ENCODE measurements at places on chromosomes 4 and X.

- peak; percentile 56 for DNase-seq
Observed at GRCh38 chr4:1985780-1986577, 22.8 kb downstream of the NELFA start.

GRCh38 chrX:71111141-71111843 lies at the start of gene IL2RG:
IL2RG (minus strand) TSS chrX:71111577; CDS start chrX:71111539, 38 bp downstream.
- no peak for DNase-seq

- DNase-seq, result no peak
Observed at GRCh38 chr4:3208826-3209225, 40.1 kb upstream of the MSANTD1 start.

DNA sequence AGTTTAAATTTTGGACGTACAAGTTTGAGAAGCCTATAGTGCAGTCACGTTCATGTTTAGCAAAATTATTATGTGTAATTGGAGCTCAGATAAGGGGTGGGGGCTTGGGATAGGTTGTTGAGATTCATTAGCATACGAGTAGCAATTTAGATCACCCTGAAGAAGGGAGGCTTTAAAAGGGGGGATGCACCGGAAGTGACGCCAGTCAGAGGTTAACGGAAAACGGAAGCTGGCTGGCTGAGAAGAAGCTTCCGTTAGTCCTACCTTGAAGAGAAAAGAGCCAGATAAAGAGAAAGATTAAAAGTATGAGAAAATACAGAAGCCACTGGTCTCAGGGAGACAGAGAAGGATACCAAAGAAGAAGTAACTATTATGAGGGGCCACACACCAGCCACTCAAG lies 1.1 kb upstream of the NXT2 start:
- no peak for DNase-seq

- no peak for DNase-seq
Observed at GRCh38 chrX:67674741-67675140, 130.9 kb downstream of the AR start.

GRCh38 chr4:1041936-1042330 lies 30.5 kb downstream of the FGFRL1 start:
- DNase-seq, result no peak

- DNase-seq, result no peak
Observed at GRCh38 chrX:16577483-16578029, 72.4 kb upstream of the S100G start.

DNA sequence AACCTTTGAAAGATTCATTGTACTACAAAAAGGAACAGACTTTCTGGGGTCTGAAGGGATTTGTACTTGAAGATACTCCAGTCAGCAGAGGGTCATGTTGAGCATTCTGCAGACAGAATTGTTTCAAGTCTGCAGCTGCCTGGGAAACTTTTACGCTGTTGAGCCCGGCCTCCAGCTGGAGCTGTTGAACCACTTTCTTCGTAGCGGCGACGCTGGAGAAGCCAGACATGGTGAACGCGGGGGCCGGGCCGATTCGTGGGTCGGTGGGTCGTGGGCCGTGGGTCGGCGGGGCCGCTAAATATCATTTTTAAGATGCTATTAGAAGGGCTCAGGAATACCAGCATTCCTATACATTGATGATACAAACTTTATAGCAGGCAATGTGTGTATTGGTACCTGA lies 12.0 kb upstream of the RTL9 start:
- DNase-seq, result peak; percentile 42

GRCh38 chr4:6772223-6772928 lies 10.2 kb upstream of the KIAA0232 start:
- DNase-seq, result no peak

- DNase-seq, result peak; percentile 83
Observed at GRCh38 chr4:68373513-68373912, 23.6 kb upstream of the YTHDC1 start.

GRCh38 chr4:183993676-183994075 lies 88.6 kb downstream of the STOX2 start:
- no peak for DNase-seq

GRCh38 chrX:118694638-118695037 lies 32.8 kb upstream of the IL13RA1 start:
- no peak for DNase-seq

- DNase-seq, result no peak
Observed at GRCh38 chrX:13317366-13317765, 2.5 kb downstream of the ATXN3L start.

DNA sequence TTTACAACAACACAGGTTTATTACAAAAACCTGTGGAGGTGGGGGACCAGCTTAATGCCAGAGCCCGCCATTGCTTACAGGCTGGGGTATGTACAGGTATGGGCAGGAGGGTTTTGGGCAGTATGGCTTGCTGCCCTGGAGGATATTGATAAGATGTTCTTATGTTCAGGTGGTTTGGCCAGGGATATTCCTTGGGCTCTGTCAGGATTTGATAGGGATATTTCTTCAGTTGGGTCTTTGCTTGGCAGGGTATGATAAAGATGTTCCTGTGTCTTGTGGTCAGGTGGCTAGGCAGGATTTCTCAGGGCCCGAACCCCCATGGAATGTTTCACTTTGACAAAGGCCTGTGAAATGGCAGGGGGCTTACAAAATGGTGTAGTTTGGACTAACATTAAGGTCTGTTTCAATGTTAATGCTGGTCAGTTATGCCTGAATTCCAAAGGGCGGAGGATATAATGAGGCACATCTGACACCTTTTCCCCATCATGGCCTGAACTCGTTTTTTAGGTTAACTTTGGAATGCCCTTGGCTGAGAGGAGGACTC lies 3.1 kb downstream of the MGST2 start:
- DNase-seq, result no peak

- no peak for DNase-seq
Observed at GRCh38 chr4:123564758-123565346, 168.3 kb downstream of the SPRY1 start.

DNA sequence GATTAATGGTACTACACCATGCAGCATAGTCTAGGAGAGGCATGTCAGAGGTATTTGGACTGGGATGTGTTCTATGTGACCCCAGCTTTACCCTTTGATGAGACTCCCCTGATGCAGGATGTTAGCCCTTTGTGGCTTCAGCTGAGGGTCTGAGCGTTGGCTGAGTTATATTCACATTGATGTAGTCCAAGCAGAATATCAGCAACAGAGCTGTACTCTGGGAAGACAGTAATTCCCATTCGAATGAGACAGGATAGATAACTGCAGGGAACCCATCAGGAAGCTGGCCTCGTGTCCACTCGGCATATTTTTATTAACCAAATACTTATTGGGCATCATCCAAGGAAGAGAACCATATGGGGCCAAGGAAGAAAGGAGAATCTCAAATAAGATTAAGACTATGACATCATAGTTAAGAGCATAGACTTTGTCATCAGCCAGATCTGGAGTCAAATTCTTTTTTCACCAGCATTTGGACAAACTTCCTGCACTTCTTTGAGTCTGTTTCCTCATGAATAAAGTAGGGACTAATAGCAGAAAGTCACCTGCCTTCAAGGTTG lies 198.1 kb downstream of the SOWAHB start:
- DNase-seq, result no peak

All from upper lobe of right lung (tissue), 1 donor.